A172 (cell line): ENCODE measurements at places on chromosomes 2 and 18. TPM values are rescaled to one million over a fixed set of nuclear protein-coding genes. Genes with fewer than 3 reads are reported as not detected.

DNA sequence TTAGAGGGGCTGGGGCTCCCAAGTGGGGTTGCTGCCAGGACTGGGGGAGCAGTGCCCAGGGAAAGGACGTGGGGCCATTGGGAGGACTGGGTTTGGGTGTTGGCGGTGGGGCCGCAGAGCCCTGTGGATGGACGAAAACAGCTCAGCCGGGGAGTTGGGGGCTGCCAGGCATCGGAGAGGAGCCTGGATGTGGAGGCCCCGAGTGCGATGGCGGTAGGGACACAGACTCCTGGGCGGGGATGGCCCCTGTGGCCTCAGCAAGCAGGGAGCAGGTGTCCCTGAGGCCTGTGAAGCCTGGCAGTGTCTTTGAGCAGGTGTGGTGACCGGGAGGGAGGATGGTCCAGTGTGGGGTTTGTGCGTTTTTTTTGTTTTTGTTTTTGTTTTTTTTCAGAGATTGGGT is 13.3 kb downstream of the CTDP1 start:
- no peak for DNase-seq

DNA sequence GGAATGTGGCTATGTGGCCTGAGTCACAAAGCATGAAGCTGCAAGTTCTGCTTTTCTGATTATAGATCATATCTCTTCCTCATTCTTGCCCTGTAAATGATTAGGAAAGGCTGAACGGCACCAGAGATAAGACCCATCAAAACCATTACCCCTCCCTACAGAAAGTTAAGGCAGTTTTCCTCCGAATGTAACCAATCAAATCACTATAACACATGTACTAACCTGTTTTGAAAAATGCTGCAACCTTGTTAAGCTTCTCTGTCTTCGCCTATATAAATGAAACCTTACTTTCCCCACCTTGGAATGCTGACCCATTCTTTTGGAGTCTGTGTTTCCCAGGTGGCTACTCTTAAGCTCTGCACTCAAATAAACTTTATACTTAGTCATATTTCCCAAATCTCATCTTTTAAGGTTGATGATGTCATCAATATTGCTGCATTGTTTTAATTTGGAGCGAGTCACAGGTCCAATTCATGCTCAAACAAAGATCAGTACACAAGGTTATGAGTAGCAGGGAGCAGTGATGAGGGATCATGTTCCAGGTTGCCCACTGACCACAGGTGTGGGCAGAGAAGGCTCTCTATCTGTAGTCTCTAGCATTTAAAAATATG is 662.3 kb downstream of the IRS1 start:
- no peak for DNase-seq

GRCh38 chr2:60961457-60961856 is 56.1 kb upstream of the PEX13 start:
- DNase-seq, result no peak

- DNase-seq, result no peak
These were observed 93.5 kb downstream of the GALNT3 start for GRCh38 chr2:165700531-165700930.

DNA sequence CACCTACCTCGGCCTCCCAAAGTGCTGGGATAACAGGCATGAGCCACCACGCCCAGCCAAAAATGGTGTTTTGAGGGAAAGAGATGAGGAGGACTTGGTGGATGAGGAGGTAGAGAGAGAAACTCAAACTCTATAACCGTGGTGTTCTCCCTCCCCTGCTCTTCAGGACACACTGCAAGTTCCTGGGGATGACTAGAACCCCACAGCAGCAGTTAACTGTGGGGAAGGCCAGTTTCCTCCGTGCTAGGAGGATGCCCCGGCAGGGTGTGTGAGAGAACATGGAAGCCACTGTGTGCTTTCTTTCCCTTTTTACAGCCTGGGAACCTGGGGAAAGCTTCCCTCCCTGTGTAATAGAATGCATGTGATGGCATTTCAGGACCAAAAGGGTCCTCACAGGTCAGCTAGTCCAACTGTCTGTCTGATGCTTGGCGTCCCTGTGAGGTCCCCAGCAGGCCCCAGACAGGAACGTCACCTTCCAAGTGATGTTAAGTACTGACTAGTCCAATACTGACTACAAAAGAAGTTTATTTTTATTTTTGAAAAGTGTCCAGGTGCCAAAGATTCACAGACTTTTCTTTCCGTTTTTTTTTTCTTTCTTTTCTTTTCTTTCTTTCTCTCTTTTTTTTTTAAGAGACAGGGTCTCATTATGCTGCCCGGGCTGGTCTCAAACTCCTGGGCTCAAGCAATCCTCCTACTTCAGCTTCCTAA is 38.9 kb downstream of the MYCN start:
- no peak for DNase-seq

- DNase-seq, result peak; percentile 46
These were observed 34.7 kb downstream of the LPIN2 start for GRCh38 chr18:2978208-2978607.

DNA sequence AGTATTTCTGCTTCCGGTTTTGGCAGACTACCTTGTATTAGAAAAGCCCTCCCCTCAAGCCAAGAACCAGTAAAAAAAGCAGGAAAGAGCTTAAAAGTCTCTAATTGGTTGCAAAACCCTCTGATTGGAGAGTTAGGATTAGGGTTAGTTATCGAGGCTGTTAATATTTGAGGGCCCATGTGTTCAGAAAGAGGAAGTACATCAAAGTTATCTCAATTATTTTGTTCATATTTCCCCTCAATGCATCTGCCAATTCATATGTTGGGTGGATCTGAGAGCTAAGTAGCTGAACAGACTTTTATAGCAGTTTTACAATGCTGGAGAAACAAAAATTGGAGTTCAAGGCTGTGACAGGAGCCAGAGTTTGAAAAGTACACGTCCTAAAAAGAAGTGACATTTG is 43.1 kb upstream of the KLHL14 start:
- DNase-seq, result no peak

- no peak for DNase-seq
These were observed 1.5 kb downstream of the KCNK3 start for GRCh38 chr2:26694001-26694400.

GRCh38 chr2:191831410-191831994 is 15.4 kb downstream of the CAVIN2 start:
- no peak for DNase-seq

- DNase-seq, result peak; percentile 59
These were observed 17.6 kb downstream of the ADAM17 start for GRCh38 chr2:9538000-9538507.

DNA sequence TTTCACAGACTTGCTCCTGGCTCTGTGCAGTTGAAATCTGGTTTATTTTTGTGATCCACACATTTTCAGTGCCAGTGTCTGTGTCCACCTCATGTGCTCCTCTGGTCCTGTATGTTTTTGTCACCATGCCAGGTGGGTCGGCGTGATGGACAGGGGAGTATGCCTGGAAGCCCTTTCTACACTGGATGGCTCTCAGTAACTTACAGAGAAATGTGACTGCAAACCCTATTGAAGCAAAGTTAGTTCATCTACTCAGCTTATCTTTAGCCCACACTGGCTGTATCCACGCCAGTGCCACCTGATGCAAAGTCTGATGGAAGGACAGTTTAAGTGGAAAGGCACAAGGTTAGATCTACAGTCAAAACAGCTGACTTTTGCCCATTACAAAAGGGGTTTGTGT is 4.3 kb downstream of the IMPA2 start:
- no peak for DNase-seq

GRCh38 chr18:55534547-55534946 is 53.4 kb downstream of the TCF4 start:
- DNase-seq, result no peak

GRCh38 chr2:207704671-207705070 is 6.8 kb upstream of the CCNYL1 start:
- DNase-seq, result no peak

The GPR55 gene
- 0.24 TPM in 1 of 2 replicates, not detected in the other for total RNA-seq

The STPG4 gene
- 0.62 and 4.4 TPM in 2 replicates for total RNA-seq

The CD8A gene
- not detected in 2 replicates for total RNA-seq

The ANKRD30BL gene
- not detected in 2 replicates for total RNA-seq

The INHBB gene
- 0.16 and 0.17 TPM in 2 replicates for total RNA-seq

The VSNL1 gene
- total RNA-seq, result not detected in 2 replicates

The INSIG2 gene
- 9.3 and 11.8 TPM in 2 replicates for total RNA-seq

The PDCD1 gene
- total RNA-seq, result 0.10 TPM in 1 of 2 replicates, not detected in the other
